LNCaP clone FGC (cell line): ENCODE measurements at places on chromosomes 2 and 18.

DNA sequence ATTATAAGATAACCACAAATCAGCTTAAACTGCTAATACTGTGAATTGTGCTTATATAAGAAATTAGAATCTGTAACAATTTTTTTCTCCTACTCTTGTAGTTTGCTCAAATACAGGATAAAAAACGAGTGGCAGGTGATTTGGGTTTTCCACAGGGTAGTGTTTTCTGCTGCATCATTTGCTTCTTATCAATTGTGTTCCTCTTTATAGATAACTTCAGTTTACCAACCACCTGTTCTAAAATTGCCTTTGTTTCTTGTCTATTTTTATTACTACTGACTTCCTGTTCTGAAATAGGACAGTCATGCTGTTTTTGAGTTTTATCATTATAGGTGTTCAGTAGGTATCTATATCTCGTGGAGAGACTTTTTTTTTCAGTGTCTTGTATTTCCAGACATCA, 56.9 kb downstream of the MFSD6 start:
- DNase-seq = no peak

DNA sequence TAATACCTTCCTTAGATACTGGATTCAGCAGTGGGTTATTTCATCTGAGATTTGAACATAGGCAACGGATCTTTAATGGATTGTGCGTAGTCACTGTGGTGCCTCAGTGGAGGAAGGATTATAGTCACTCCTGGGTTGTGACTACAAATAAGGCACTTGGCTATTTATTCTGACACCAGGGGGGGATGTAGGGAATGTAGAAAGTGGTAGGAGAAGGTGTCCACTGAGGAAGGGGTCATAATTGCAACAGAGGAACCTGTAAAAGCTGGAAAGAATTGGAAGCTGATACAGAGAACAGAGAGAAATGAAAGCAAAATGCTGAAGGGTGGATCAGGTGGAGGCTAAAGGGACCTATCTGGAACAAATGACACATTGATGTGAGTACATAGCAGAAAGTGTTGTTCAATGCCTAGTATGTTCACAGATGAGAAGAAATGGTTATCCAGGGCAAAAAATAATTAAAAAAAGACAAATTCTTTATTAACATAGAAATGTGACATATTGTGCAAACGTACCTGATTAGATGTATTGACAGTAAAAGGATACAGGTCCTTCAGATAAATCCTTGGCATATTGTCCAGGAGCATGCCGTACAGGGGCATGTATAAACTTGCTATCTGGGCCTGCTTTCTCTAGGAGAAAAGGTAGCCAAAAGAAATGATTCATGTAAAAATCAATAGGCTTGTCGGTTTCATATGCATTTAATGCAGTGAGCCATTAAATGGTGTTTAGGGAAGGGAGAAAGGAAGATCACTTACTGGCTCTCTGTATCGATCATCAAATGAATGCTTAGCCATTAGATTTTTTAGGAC, 91.2 kb upstream of the CCDC195 start:
- DNase-seq = no peak

GRCh38 chr2:120052597-120052996, 39.7 kb downstream of the EPB41L5 start:
- no peak for DNase-seq

DNA sequence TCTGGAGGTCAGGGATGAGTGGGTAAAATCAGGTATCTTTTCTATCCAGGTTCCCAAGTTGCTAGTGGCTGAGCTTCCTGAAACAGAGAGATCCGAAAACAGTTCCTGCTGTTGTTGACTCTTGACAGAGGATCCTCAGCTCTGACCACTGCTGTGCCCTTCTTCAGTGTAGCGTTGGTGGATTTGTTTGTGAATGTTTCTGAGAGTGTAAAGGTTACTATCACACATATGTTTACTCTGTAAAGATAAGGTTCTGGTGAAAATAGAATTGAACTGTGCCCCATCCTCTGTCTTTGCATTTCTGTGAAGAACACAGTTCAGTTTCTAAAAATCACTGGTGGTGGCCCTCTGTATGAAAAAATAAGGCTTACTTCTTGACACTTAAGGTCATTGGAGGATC, 119.8 kb downstream of the LDLRAD4 start:
- no peak for DNase-seq

- DNase-seq = no peak
These were observed 137.4 kb upstream of the RBMS1 start for GRCh38 chr2:160630801-160631590.

GRCh38 chr2:64196963-64197362, 52.7 kb upstream of the PELI1 start:
- DNase-seq = no peak

DNA sequence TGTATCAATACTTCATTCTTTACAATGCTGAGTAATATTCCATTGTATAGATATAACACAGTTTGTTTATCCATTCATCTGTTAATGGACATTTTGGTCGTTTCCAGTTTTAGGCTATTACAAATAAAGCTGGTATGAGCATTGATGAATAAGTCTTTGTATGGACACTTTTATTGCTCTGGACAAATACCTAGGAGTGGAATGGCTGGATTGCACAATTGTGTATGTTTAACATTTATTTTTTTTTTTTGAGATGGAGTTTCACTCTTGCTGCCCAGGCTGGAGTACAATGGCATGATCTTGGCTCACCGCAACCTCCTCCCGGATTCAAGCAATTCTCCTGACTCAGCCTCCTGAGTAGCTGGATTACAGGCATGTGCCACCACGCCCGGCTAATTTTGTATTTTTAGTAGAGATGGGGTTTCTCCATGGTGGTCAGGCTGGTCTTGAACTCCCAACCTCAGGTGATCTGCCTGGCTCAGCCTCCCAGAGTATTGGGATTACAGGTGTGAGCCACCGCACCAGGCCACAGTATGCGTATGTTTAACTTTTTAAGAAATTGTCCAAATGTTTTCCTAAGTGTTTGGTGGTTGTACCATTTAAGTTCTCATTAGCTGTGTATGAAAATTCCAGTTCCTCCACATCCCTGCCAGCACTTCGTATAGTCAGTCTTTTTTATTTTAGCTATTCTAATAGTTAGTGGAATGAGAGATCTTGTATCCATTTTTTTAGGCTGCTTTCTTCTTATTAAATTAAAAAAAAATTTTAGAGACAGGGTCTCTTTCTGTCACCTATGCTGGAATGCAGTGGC, 194.9 kb upstream of the HAAO start:
- no peak for DNase-seq

DNA sequence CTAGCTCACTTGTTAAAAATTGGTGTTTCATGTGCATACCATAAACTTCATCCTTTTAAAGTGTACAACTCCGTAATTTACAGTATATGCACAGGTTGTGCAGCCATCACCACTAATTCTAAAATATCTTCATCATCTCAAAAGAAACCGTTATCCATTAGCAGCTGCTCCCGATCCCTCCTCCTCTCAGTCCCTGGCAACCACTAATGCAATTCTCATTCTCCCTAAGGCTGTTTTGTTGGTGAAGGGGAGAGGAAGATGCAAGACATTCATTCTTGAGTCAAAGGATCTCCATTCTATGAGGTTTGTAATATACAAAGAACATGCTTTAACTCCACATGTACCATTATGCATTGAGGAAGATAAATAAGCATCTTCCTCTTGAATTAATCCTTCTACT, 48.6 kb downstream of the RNU4ATAC start:
- DNase-seq = no peak

DNA sequence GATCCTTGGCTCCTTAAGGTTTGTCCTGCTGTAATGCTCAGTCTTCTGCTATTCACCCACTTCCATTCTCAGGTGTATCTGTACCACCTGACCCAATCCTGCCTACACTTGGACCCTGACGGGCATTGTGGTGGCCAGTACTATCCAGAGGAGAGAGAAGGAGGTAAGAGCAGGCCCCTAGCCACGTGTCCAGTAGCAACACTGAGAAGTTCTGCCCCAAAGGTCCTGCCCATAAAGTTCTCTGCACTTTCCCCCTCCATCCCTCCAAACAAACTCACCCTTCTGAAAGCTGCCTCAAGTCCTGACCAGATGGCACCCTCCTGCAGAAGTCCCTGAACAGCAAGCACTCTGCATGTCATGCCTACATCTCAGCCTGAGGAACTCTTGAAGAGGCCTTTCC, 18.3 kb downstream of the TTC32 start:
- no peak for DNase-seq

DNA sequence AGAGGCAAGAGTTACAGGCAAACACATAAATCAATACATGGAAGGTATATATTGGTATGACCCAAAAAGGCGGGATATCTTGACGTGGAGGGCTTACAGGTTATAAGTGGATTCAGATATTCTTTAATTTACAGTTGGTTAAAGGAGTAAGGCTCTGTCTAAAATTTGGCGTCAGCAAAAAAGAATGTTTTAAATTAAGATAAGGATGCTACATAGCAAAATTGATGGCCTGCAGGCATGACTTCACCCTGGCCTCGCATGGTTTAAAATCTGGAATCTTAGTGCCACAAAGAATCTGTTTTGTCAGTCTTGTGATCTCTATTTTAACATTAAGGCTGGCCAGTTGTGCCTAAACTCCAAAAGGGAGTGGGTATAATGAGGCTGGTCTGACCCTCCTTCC, 58.4 kb upstream of the REL start:
- no peak for DNase-seq

- no peak for DNase-seq
These were observed 20.8 kb downstream of the TLK1 start for GRCh38 chr2:171139860-171140259.

DNA sequence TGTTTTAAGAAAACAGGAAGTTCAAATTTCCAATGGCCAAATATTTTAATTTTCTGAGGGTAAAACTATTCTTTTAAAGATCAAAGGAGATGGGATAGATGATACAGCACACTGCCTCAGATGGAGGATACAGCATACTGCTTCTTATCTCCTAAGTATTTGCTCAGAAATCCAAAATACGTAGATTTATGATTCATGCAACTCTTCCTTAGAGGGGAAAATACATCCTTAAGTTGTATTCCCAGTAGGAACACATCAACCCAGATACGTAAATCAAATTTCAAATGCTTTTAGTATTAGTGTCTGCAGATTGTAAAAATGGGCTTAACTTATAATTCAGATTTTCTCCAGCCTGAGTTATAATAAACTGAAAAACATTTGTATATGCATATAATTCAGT, 235.2 kb downstream of the ZNF385B start:
- no peak for DNase-seq

DNA sequence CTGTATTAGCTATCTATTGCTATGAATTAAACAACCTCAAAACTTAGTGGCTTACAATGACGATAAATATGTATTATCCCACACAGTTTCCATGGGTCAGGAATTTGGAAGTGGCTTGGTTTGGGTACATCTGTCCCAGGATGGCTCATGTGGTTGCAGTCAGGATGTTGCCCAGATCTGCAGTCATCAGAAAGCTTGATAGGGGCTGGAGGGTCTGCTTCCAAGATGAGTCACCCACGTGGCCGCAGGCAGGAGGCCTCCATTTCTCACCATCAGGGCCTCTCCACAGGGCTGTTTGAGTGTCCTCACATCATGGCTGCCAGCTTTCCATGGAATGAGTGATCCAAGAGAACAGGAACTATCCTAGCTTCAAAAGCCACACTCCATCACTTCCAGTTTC, 46.4 kb downstream of the CHRNA1 start:
- no peak for DNase-seq

- no peak for DNase-seq
These were observed 22.1 kb upstream of the KCNG2 start for GRCh38 chr18:79775441-79776221.

DNA sequence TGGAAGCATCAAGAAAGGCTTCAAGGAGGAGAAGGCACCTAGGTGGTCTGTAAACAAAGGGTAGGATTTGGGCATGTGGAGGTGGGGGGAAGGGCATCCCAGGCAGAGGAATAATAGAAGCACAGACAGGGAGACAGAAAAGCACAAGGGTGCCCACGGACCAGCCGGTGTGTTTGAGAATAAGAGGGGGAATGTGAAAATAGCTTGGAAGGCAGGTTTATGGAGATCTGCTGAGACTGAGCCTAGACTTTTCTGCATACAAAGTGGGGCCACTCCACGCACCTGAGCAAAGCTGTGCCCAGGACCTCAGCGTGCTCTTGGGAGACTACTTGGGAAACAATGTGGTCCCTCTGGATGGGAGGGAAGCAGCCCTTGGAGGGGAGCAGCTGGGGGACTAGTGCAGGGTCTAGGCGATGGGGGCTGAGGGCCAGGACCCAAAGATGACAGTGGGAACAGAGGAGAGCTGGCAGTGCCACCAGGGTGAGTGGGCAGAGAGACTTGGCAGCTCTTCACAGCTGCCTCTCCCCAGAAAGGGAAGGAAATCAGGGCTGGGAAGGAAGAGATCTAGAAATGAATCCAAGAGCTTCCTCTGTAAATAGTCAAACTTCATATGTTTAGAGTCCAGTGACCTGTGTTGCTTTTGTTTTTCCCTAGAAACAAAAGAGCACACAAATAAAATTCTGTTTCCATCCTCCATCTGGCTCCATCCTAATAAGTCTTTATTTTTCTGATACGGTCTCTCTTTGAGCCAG, 110.7 kb upstream of the SMAD7 start:
- no peak for DNase-seq

GRCh38 chr18:11561293-11561692, 48.1 kb upstream of the SLC35G4 start:
- no peak for DNase-seq

DNA sequence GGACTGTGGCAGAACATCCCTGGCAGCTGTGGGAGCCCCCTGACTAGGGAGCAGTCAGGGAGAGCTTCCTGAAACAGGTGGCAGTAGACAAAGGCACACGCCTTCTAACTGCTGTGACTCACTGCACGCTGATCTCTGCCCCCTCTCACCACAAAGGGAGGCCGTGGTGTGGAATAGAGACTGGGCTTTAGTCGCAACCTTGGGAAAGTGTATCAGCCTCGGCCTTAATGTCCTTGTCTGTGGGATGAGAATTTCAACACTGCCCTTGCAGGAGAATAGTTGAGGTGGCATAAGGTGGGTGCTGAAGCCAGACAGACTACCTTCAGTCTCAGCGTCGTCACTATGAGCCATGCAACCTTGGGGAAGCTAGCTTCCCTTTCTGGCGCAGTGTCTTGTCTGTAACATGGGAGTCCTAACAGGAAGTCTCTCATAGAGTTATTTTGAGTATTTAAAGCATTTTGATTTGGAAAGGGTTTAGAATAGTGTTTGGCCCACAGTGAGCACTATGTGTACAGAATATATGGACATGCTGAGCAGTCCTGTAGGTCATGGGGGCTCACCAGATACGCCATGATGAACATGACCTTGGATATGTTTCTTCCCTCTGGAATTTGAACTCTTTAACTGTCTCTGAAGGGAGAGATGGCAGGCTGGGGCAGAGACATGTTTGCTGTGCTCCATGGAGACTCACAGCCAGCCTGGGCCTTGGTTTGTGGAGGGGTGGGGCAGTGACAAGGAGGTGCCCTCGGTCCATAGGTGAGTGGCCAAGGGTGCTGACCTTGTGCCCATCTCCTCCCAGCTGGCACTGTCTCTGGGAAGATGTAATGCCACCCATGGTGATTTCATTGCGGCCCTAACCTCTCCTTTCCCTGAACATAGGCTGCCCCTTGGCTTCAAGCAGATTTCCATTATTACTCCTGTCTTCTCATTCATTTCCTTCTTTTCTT, 29.5 kb upstream of the SMAD7 start:
- DNase-seq = no peak

DNA sequence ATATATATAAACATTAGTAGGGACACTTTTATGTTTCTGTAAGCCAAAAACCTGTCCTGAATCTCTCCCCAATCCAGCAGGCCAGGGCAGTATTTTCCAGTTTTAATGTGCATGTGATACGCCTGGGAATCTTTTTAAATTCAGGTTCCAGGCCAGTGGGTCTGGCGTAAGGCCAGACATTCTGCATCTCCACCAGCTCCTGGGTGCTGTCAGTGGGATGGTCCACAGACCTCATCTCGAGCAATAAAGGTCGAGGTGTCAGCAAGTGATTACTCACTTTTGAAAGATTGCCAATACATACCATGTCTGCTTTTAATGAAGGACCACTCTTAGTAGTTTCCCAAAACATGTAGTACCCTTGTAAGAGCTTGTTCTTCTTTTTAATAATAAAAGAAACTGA, 189.9 kb upstream of the SH3BP4 start:
- DNase-seq = no peak
